ENCODE measurements at places on chromosomes 6 and 20. TPM values are rescaled to one million over a fixed set of nuclear protein-coding genes. Genes with fewer than 3 reads are reported as not detected.

The ADGB gene
- total RNA-seq, result not detected

The GSTA1 gene
- total RNA-seq, result not detected

The FAM83B gene
- not detected for total RNA-seq

The DOK5 gene
- total RNA-seq, result 21.9 TPM

The BPIFB1 gene
- not detected for total RNA-seq

The FAM217A gene
- not detected for total RNA-seq

The TBC1D22B gene
- total RNA-seq, result 2.9 TPM

The UFL1 gene
- total RNA-seq, result 22.7 TPM

The LTB gene
- not detected for total RNA-seq

The C20orf204 gene
- total RNA-seq, result 0.23 TPM

The WFDC5 gene
- not detected for total RNA-seq

The SPAG4 gene
- total RNA-seq, result 17.3 TPM

The ID1 gene
- total RNA-seq, result 6.4 TPM

The SGK2 gene
- total RNA-seq, result 0.47 TPM

The IRF4 gene
- total RNA-seq, result not detected

The CST3 gene
- total RNA-seq, result 222 TPM

The SHLD1 gene
- total RNA-seq, result 1.3 TPM

The C20orf144 gene
- total RNA-seq, result 0.15 TPM

The RIPPLY2 gene
- under 0.01 TPM for total RNA-seq

The ZNF165 gene
- total RNA-seq, result 0.30 TPM

The BPIFA1 gene
- total RNA-seq, result not detected

The SEMG1 gene
- total RNA-seq, result not detected

The GSTA2 gene
- not detected for total RNA-seq

The GINM1 gene
- 32.9 TPM for total RNA-seq

The LSM14B gene
- 50.3 TPM for total RNA-seq

The SLC16A10 gene
- not detected for total RNA-seq

The MAFB gene
- 3.2 TPM for total RNA-seq

The RAET1E gene
- total RNA-seq, result 0.47 TPM

The DEFB124 gene
- total RNA-seq, result not detected

The HLA-DOA gene
- total RNA-seq, result under 0.01 TPM

The SOX18 gene
- 0.08 TPM for total RNA-seq

The THEMIS gene
- total RNA-seq, result not detected

The EEF1A2 gene
- 0.47 TPM for total RNA-seq

The PGC gene
- not detected for total RNA-seq

The SCUBE3 gene
- 1.4 TPM for total RNA-seq

The CCN2 gene
- 981 TPM for total RNA-seq

The MCM3 gene
- total RNA-seq, result 30.3 TPM

The RAET1L gene
- total RNA-seq, result not detected

The RPS21 gene
- total RNA-seq, result 4,029 TPM

The SCAF8 gene
- 17.3 TPM for total RNA-seq

The AGER gene
- 0.15 TPM for total RNA-seq

The VWA7 gene
- 0.23 TPM for total RNA-seq

The PAX1 gene
- total RNA-seq, result not detected

The REM1 gene
- total RNA-seq, result not detected

The MATN4 gene
- total RNA-seq, result 0.23 TPM

The FAM83C gene
- not detected for total RNA-seq

The SMPD2 gene
- total RNA-seq, result 12.6 TPM

The SLC35D3 gene
- not detected for total RNA-seq

The PDYN gene
- not detected for total RNA-seq

Data from smooth muscle cell of the coronary artery (primary cell).